Right kidney (tissue), 9 donors: ENCODE measurements at places on chromosomes 4 and X.

DNA sequence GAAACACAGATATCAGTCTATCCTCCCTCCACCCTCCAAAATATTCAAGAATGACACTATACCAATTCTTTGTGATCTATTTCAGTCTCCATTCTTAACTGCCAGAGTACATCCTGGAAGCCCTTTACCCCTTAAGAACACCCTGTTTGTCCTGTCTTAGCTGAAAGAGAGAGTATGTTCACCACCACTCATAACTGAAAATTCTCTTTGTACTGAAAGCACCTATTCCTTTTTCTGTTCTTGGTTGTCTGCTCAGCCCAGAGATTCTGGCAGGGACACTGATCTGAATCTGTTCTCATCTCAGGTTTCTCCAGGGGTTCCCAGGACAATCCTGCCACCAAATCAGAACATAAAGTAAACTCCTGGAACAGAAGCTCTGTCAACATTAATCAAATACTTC lies 25.4 kb upstream of the EREG start:
- DNase-seq, result no peak

DNA sequence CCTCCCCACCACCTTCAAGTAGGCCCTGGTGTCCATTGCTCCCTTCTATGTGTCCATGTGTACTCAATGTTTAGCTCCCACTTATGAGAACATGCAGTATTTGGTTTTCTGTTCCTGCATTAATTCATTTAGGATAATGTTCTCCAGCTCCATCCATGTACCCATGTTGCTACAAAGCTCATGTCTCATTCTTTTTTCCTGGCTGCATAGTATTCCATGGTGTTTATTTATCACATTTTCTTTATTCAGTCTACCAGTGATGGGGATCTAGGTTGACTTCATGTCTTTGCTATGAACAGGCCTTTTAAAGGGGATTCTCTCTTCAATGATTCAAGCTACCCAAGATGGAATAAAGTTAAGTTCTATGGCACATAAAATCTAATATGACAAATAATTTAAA lies 119.6 kb downstream of the PPP3CA start:
- no peak for DNase-seq

DNA sequence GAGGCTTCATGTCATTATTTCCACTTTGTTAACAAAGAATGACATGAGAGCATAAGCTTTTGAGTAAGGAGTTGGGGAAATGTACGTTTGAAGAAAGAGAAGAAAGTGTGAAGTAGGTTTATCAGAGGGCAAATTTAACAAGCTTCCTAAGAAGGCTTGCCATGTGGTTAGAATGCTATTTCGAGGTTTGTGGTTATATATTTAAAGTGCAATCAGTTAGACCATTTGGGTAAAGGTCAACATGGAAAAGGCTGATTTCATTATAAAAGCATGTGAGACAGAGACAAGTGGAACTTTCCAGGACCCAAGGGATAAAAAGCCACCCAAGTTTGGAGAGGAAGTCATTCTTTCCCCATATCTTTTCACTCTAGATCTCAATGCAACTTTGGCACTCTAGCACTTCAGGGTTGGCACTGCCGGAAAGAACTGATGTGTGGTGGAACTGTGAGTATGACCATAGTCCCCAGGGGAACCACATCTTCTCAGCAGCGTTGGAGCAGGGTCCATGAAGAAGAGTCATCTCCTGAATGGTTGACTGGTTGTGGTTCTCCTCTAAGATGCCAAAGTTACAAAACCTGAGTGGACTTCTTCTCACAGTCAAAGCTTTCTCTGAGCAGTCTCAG lies 529.9 kb downstream of the MID1IP1 start:
- DNase-seq, result no peak

DNA sequence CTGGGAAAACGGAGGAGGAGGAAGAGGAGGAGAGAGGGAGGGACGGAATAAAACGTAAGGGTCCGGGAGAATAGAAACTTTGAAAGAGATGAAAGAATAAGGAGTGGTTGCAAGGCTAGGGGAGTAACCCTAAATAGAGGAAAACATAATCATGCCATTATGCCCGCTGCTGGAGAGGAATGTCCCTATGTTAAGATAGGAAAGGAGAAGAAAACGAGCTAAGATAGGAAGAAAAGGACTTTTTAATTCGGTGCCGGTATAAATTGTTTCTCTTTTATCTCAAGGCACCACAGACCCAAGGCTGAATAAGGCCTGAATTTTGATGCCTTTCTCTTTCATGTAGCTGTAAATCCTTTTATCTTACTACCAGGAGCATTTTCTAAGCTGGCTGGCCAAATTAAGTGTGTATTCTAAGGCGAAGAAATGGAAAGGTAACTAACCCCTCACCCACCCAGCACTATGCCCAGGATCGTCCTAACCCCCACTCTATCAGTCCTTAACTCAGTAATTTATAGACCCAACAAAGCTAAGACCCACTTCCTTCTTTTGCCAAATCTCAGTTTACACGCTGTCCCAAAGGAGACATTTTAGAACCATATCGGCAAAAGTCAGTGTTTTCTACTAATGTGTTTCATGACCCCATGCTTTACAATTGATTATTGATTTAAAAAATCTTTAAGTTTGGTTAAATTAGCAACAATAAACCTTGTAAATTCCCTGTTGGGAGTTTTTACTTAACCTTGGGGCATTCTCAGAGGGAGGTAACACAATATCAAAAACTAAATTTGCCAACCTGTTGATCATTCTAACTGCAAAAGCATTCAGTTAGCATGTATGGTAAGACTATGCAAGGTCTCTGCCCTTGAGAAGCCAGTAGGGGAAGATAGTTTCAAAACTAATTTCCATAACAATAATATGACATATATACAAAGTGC lies 1.1 kb upstream of the CUL4B start:
- DNase-seq, result peak; percentile 57

GRCh38 chr4:89836897-89837384 lies at the start of gene SNCA:
Gene SNCA (minus strand): TSS chr4:89837161. CDS start chr4:89835667, 1,494 bp downstream.
- peak; percentile 83 for DNase-seq

DNA sequence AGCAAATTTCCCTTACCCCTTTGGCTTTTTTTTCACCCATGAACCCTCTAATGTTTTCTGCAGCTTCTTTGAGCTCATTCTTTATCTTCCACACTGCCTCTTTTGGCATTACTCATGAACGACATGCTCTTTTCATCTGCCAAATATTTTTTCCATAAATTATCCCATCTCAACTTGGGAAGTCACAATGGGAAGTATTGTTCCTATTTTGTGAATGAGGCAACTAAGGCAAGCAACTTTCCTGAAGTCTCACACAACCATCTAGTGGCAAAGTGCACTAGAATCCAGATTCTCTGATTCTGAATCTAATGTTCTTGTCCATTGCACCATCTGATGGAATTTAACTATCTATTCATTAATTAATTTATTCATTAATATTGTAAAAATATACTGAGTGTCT lies 625 bp downstream of the RTL9 start:
- DNase-seq, result no peak

GRCh38 chrX:6558979-6559378 lies 24.1 kb upstream of the VCX3A start:
- no peak for DNase-seq

DNA sequence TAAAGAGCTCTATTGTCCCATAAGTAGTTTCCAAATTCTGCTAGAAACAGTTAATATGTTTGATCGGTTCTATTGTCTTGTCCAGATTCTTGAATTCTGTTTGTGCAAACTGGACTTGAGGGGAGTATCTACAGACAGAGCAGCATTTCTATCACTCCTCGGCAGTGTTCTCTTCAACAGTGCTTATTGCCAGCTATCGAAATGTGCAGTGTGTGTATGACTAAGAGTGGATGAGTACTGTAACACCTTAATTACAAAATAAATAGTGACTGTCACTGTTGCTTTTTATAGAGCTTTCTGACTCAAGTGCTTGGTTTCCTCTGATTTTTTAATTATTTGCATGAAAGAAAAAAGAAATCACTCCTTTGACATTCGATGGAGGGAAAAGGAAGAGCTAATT lies 274.6 kb downstream of the RPA4 start:
- DNase-seq, result no peak

GRCh38 chr4:168574581-168575295 lies 77.9 kb downstream of the PALLD start:
- no peak for DNase-seq

DNA sequence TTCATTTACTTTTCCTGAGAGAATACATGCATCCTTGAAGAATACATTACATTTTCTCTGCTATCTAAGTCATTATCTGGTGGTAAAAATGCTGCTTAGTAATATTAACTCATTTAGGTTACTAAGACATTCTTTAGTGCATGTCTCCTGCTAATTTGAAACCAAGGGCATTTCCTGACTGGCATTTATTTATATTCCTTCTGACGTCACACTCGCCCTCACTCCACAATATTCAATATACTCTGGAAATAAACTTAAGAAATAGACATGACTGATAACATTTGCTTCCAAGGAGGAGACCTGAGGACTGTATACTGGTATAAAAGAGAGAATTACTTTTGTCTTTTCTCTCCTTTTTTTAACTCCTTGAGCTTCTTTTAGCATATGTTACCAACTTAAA lies 619.5 kb upstream of the SMIM31 start:
- no peak for DNase-seq
